ENCODE measurements at places on chromosomes 3 and 15. TPM values are rescaled to one million over a fixed set of nuclear protein-coding genes. Genes with fewer than 3 reads are reported as not detected.

DNA sequence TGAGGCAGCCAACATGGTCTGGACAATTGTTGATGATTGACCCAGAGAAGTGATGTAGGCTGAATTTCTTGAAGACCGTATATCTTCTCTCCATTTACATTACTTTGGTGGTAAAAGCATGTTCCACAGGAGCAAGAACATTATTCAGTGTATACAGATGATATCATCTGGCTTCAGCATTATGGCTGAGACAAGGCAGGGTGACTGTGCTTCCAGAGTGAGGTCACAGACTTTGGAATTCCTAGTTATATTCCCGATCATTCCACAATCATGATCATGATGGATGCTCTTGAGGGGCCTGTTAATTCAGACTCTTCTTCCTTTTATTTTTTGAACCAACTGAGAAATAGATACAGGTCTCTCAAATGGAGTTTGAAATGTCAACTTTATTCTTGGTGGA lies 19.0 kb downstream of the PLS1 start:
- H3K36me3 ChIP-seq: no peaks in the 10 kb centered on the region
- H3K4me3 ChIP-seq: no peak overlapping the region

DNA sequence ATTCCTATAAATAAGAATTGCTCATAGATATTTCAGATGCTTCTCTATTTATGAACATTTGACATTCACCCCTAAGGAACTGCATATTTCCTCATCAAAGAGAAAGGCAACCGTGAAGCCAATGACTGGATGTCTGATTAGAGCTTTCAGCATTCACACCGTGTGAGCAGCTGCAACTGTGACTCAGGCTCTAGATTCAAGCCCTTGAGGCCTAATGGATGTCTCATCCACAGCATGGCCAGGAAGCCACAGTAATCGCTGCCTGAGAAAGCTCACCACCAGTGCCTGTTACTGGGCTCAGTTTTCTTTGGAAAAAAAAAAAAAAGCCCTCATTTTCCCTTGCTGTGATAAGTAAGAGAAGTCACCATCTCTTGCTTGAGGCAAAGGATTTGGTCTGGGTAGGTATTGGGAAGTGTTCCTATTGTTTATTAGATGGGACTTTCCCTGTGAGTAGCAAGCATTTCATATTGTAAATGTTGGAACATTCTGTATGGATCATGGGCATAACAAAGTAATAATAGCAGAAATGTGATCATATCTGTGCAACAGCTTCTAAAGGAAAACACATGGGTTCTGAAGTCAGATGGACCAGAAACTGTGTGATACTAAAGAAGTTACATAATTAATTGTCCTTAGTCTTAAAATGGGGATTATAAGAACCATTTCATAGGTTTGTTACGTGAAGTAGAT lies 783.7 kb downstream of the AGBL1 start:
- DNase-seq: no peak
- H3K27ac ChIP-seq: no peak overlapping the region
- H3K27me3 ChIP-seq: no peaks in the 10 kb centered on the region
- H3K4me1 ChIP-seq: no peaks in the 10 kb centered on the region
- H3K36me3 ChIP-seq: no peaks in the 10 kb centered on the region

- peak; percentile 86 for DNase-seq
- H3K36me3 ChIP-seq: no peaks in the 10 kb centered on the region
- peak overlapping the region; percentile 21 for H3K4me3 ChIP-seq
Observed at GRCh38 chr3:8663177-8664061, 18.8 kb upstream of the SSUH2 start.

- H3K27ac ChIP-seq: no peak overlapping the region
- H3K4me3 ChIP-seq: no peak overlapping the region
- H3K4me1 ChIP-seq: no peaks in the 10 kb centered on the region
- H3K27me3 ChIP-seq: no peaks in the 10 kb centered on the region
- DNase-seq: no peak
- H3K36me3 ChIP-seq: no peaks in the 10 kb centered on the region
Observed at GRCh38 chr3:9955067-9955502, 2.9 kb upstream of the PRRT3 start.

The SYNPR gene
- not detected for total RNA-seq

The ADAMTS17 gene
- 2.3 TPM for total RNA-seq

The HMCES gene
- 61.2 TPM for total RNA-seq

The RTP3 gene
- not detected for total RNA-seq

The CLRN1 gene
- total RNA-seq: not detected
